ENCODE measurements at places on chromosomes 3 and 15. TPM values are rescaled to one million over a fixed set of nuclear protein-coding genes. Genes with fewer than 3 reads are reported as not detected.

Gene CISH
- total RNA-seq = 266 TPM

Gene PPM1L
- 8.3 TPM for total RNA-seq

Gene STRC
- 1.1 TPM for total RNA-seq

Gene GOLGA6L7
- not detected for total RNA-seq

Gene LDHAL6B
- not detected for total RNA-seq

Gene FBLN2
- total RNA-seq = 0.35 TPM

Gene ZBTB47
- total RNA-seq = 0.41 TPM

Gene PAK6
- total RNA-seq = 1.7 TPM

Gene SRGAP3
- 3.2 TPM for total RNA-seq

Gene HIGD2B
- total RNA-seq = 0.53 TPM

Gene CHST14
- total RNA-seq = 12.3 TPM

Gene C3orf49
- not detected for total RNA-seq

Gene SYNPR
- not detected for total RNA-seq

Gene KLF15
- not detected for total RNA-seq

Gene GRAMD1C
- total RNA-seq = 0.40 TPM

Gene MST1R
- total RNA-seq = 2.5 TPM

Gene CCR1
- 35.3 TPM for total RNA-seq

Gene SELENOK
- 60.0 TPM for total RNA-seq

Gene LRRC49
- not detected for total RNA-seq

Gene C2CD4B
- total RNA-seq = 0.23 TPM

Gene TGFBR2
- 47.3 TPM for total RNA-seq

Gene RCCD1
- 50.1 TPM for total RNA-seq

Gene ADAMTS17
- total RNA-seq = 1.6 TPM

Gene TAGLN3
- total RNA-seq = not detected

Gene CPLX3
- 0.35 TPM for total RNA-seq

Gene CLSTN2
- not detected for total RNA-seq

Gene CCDC39
- total RNA-seq = not detected

Gene CKMT1A
- not detected for total RNA-seq

Gene LRRC3B
- not detected for total RNA-seq

Gene SNX22
- total RNA-seq = 0.21 TPM

Gene GRK7
- not detected for total RNA-seq

Gene ABTB1
- total RNA-seq = 19.4 TPM

Gene ANKRD34C
- total RNA-seq = not detected

Gene ARNT2
- not detected for total RNA-seq

Gene SLC22A13
- 1.1 TPM for total RNA-seq

Gene C3orf80
- total RNA-seq = 0.15 TPM

Gene IMPG2
- total RNA-seq = 0.23 TPM

Gene UBE3A
- 89.8 TPM for total RNA-seq

All from activated CD8-positive, alpha-beta memory T cell treated with anti-CD3 and anti-CD28 coated beads, Interleukin-2, amount 10 ng/mL, durations not matched to agents 7 days and 5 days (primary cell).